ENCODE measurements at places on chromosomes 6 and 20.

DNA sequence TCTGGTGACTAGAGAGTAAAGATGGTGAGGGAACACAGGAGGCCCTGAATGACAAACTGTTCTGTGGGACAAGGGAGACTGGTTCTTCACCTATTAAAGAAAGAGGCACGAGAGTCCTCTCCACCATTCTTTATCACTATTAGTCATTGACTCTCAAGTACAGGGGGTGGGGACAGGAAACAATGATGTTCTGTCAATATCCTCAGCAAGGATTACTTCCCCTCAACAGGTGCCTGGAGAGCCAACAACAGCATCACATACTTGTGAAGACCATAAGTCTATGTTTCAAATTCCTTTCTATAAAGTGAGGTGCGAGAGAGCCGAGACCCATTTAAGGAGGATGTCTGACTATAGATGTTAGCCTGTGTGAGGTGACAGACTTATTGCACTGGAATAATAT lies 72.4 kb upstream of the TBC1D7 start:
- no peak for DNase-seq

- DNase-seq, result no peak
Measured at GRCh38 chr6:107202876-107203468, 87.7 kb upstream of the BEND3 start.

- no peak for DNase-seq
Measured at GRCh38 chr20:12061466-12061865, 143.8 kb downstream of the BTBD3 start.

- no peak for DNase-seq
Measured at GRCh38 chr6:164015088-164015484, 600.6 kb downstream of the QKI start.

GRCh38 chr6:84525907-84526306 lies 238.5 kb downstream of the TBX18 start:
- no peak for DNase-seq

- DNase-seq, result peak; percentile 49
Measured at GRCh38 chr20:57849121-57849520, 139.3 kb upstream of the PMEPA1 start.

GRCh38 chr6:89085409-89086205 lies 5.1 kb downstream of the PNRC1 start:
- DNase-seq, result no peak

DNA sequence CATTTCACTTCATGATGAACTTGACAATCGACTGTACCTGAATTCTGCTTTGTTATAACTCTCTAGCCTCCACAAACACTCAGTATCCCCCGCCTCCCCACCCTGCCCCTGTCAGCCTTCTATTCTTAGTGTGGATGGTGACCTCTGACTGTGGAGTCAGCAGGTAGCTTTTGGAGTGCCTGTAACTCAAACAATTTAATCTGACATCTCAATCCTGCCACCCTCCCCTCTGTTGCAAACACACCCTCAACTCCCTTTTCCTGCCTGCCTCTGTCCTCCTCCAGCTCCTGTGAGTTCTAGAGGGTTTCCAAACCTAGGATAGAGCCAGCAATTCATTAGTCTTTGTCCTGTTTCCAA lies 20.3 kb downstream of the DAAM2 start:
- no peak for DNase-seq

GRCh38 chr20:4018023-4018748 lies 2.8 kb upstream of the RNF24 start:
- no peak for DNase-seq

GRCh38 chr20:19338960-19339359 lies 126.5 kb downstream of the SLC24A3 start:
- DNase-seq, result no peak

GRCh38 chr6:94376876-94377275 lies 957.5 kb upstream of the EPHA7 start:
- no peak for DNase-seq

- DNase-seq, result no peak
Measured at GRCh38 chr6:159397753-159398152, 228.6 kb downstream of the FNDC1 start.

DNA sequence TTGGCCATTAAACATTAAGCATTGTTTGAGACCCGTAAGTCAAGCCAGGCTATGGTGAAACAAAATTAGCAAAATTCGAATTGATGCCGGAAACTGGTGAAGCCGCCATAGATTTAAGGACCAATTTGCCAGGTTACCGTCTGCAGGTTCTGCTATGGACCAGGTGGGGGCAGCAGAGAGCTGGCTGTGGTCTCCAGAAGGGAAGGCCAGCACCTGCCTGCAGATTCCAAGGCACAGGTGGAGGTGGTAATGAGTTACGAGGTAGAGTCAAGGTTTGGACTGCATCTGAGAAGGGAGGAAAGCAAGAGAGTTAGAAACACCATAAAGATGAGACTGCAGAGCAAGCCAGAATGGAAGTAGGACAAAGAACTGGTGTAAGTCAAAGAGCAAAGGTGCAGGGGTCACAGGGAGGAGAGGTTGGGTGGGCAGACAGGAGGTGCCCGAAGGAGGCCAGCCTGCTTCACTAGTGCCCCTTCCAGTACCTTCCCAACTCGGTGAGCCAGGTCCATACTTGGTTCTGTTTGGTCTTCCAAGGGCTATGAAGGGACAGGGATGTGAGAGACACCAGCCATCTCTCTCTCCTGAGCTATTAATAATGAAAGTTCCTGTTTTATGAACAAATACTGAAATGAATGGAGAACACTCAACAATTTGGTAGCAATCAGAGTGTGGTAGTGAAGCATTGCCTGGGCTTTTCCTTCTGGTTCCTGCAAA lies 131.6 kb upstream of the ESR1 start:
- DNase-seq, result no peak

DNA sequence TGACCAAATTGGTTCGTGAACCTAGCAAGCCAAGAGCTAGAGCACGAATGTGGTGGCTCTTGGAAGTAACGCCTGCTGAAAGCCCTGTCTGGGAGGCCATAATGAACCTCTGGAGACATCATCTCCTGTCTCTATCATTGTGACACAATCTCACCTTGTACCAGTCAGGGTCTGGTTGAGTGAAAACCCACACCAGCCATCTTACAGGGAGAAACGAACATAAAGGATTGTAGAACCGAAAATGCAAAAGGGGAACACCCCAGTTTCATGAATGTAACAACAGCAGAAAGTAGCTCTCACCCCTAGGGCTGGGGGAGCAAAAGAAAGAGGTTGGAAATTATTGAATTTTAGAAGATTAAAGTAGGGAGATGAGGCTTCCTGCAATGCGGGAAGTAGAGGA lies 50.9 kb upstream of the TAB2 start:
- no peak for DNase-seq

DNA sequence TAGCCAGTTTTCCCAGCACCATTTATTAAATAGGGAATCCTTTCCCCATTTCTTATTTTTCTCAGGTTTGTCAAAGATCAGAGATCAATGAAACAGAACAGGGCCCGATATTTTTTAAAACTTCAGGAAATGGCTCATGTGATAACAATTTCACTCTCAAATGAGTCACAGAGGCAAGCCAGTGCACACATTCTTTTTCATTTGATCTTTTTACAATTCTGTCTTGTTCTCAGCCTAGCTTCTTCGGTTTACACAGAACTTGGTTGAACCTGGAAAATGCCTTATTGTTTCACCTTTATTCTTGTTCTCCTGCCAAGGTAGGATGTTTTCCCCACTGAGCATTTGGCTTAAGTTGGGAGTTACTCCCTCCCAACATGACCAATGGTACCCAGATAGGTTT lies 258.9 kb downstream of the COL12A1 start:
- DNase-seq, result peak; percentile 18

DNA sequence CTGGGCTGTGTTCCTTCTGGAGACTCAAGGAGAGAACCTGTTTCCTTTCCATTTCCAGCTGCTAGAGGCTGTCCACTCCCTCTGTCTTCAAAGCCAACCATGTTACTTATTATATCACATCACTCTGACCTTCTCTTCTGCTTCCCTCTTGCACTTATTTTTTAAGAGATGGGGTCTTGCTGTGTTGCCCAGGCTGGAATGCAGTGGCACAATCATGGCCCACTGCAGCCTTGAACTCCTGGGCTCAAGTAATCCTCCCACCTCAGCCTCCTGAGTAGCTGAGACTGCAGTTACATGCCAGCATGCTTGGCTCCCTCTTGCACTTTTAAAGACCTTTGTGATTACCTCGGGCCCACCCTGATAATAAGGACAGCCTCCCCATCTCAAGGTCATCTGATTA lies 160.0 kb upstream of the DTNBP1 start:
- no peak for DNase-seq

- DNase-seq, result no peak
Measured at GRCh38 chr6:169936355-169936975, 185.0 kb downstream of the ERMARD start.

- no peak for DNase-seq
Measured at GRCh38 chr6:118856301-118856700, 37.7 kb upstream of the ASF1A start.

- DNase-seq, result no peak
Measured at GRCh38 chr6:132866762-132867449, 52.5 kb downstream of the RPS12 start.

- DNase-seq, result no peak
Measured at GRCh38 chr6:55869674-55870073, 5.7 kb downstream of the BMP5 start.

DNA sequence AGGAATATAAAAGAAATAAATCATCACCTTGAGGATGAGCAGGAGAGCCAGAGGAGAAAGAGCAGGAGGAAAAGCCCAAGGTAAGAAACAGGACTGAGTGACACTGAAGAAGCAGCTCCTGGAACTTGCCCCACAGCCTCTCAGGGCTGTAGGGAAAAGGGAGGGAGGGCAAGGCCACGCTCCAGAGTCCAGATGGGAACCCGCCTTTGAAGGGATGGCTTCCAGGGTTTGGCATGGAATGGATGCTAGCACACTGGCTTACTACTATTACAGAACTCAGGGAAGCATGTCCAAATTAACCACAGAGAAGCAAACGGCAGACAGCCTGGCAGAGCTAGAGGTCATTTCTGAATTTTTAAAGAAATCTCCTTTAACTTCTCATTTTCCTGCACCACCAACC lies 26.8 kb downstream of the RALGAPA2 start:
- DNase-seq, result peak; percentile 4

GRCh38 chr6:137126875-137127485 lies 46.5 kb downstream of the IL22RA2 start:
- DNase-seq, result no peak

DNA sequence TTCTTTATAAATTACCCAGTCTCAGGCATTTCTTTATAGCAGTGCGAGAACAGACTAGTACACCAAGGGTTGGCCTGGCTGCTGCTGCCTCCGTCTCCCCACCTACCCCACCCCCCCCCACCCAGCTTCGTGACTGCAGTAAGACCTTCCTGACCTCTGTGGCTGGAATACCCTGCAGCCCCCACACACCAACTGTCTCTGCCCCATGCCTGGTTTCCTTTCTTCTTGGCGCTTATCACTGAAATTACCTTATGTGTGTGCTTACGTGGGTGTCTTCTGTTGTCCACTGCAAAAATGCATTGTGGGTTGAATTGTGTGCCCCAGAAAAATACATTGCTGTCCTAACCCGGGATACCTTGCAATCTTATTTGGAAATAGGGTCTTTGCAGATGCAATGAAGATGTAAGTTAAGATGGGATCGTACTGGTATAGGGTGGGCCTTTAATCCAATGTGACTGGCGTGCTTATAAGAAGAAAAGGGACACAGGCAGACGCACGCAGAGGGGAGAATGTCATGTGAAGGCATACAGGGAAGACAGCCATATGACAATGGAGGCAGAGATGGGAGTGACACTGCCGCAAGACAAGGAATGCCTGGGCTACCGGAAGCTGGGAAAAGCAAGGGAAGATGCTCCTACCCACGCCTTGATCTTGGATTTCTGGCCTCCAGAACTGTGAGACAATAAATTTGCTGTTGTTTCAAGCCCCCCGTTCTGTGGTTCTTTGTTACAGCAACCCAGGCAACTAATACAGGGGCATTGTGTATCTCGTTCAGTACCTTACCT lies 15.4 kb downstream of the SYNJ2 start:
- no peak for DNase-seq

Data from astrocyte of the cerebellum (primary cell).